ENCODE measurements at places on chromosomes 4 and X. TPM values are rescaled to one million over a fixed set of nuclear protein-coding genes. Genes with fewer than 3 reads are reported as not detected.

CLNK gene
- 2.8 TPM for total RNA-seq

CXXC4 gene
- total RNA-seq: 0.63 TPM

- DNase-seq: peak; percentile 25
Observed at GRCh38 chr4:76867880-76868655, 29.9 kb downstream of the SOWAHB start.

- DNase-seq: peak; percentile 39
Observed at GRCh38 chr4:57494821-57495220, 384.6 kb upstream of the IGFBP7 start.

GRCh38 chrX:55142206-55142918 is 53.5 kb downstream of the PAGE2 start:
- DNase-seq: no peak
